ENCODE measurements at places on chromosomes 6 and 20. TPM values are rescaled to one million over a fixed set of nuclear protein-coding genes. Genes with fewer than 3 reads are reported as not detected.

Gene SPTLC3
- 1.0 TPM for total RNA-seq

Gene PCSK2
- total RNA-seq = not detected

Gene ANKRD66
- not detected for total RNA-seq

Gene CHRNA4
- not detected for total RNA-seq

Gene ZBTB12
- 0.21 TPM for total RNA-seq

Gene APOM
- total RNA-seq = 3.0 TPM

Gene RRAGD
- 6.8 TPM for total RNA-seq

Gene LY6G6C
- not detected for total RNA-seq

Gene SLC35F1
- not detected for total RNA-seq

Gene TMEM217
- total RNA-seq = 1.6 TPM

Gene BMP2
- 0.73 TPM for total RNA-seq
